ENCODE measurements at places on chromosomes 2 and 18.

DNA sequence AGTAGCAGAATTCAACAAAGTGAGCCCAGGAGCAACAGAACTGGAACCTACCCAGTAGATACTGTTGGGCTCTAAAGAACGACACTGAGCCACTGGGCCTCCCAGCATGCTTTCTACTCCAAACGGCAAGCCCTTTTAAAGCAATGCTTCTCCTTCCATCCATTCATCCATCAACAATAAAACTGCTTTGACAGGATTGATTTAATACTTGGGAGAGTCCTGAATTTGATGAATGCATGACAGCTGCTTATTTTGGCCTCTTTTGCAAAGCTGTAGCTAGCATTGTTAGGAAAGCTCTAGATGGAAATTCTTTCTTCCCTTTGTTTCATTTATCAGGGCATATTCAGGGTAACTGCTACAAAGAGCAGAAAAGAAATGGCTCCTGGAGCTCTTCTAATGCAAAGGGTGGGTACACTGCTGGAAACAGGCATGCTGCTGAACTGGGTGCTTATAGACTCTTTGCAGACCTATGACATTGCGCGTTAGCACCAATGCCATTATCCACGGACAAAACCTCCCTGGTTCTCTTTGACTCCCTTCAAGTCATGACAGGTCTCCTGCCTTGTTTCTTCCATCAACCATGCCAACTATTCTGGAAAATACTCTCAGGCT, 138.4 kb upstream of the HNRNPA3 start:
- DNase-seq, result no peak

GRCh38 chr2:183543222-183543621, 419.0 kb downstream of the NUP35 start:
- DNase-seq, result no peak

- DNase-seq, result peak; percentile 65
These were observed 791 bp upstream of the CYRIA start for GRCh38 chr2:16666449-16666801.

- DNase-seq, result no peak
These were observed 190.8 kb downstream of the TMEM18 start for GRCh38 chr2:486371-486770.

DNA sequence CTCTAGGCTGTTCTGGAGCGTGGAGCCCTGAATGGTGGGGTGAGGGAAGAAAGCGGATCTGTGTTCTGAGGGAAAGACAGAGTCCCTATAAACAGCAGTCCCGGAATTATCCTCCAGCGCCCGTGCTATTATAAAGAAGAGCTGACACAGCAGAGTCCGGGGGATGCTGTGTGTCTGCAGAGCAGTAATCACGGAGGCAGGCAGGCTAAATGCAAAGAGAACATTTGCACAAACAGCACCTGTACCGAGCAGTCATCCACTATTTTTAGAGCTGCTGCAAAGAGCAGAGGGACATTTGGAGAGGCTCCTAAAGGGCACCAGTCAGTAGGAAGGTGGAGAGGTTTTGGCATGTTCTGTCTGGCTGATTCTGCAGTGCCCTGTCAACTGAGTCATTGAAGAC, 293.8 kb upstream of the SLC14A2 start:
- DNase-seq, result no peak

DNA sequence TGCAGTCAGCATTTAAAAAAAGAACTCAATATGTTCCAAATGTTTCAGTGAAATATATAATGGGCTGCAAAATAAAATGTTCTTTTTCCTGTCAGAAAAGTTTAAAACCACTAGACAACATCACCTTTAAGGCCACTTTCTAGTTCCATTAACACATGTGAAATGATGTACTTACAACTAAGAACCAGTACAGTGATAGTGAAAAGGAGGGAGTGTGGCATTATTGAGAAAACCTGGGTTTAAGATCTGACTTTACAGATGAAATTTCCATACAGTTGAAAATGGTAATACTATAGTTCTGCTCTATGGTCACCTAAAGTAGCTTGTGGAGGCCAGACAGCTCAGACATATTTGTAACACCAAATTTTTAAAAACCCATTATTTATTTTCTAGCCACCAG, 14.7 kb downstream of the MEX3C start:
- DNase-seq, result no peak

DNA sequence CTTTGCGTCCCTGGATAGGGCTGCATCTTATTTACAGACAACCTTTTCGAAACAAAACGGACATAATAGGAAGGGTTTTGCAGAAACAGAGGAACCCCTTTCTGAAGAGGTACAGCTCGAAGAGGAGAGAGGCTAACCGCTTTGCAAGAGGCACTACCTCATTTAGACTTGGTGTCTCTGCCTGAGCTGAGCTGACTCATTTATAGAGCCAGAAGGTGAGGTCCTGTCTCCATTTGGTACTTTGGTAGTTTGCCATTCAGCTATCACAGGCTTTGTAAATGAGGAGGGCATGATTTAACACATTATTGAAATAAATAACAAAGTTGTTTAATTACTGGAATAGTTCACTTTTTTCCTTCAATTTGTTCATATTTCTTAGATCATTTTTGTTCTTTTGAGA, 2.2 kb upstream of the NXPH2 start:
- DNase-seq, result no peak

DNA sequence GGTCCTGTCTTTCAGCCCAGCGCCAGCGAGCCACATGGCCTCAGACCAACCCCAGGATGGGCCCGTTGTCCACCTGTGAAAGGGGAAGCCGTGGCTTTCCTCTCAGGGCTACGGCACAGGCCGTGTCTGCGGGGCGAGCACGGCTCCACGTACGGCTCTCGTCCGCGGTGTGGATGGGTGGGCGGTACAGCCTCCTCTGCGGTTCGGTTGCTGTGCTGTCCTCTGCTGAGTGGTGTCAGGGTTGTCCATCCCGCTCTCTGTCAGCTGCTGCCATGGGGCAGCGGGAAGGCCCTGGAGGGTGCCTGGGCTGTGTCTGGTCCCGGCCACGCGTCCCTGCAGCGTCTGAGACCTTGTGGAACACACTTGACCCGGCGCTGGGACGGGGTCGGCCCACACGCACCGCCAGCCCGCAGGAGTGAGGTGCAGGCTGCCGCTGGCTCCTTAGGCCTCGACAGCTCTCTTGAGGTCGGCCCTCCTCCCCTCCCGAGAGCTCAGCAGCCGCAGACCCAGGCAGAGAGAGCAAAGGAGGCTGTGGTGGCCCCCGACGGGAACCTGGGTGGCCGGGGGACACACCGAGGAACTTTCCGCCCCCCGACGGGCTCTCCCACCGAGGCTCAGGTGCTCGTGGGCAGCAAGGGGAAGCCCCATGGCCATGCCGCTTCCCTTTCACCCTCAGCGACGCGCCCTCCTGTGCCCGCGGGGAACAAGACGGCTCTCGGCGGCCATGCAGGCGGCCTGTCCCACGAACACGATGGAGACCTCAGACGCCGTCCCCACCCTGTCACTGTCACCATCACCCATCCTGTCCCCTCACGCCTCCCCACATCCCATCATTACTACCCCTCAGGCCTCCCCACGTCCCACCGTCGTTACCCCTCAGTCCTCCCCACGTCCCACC, 128.7 kb downstream of the NFATC1 start:
- DNase-seq, result no peak

GRCh38 chr18:67770520-67770919, 254.0 kb upstream of the DSEL start:
- no peak for DNase-seq

DNA sequence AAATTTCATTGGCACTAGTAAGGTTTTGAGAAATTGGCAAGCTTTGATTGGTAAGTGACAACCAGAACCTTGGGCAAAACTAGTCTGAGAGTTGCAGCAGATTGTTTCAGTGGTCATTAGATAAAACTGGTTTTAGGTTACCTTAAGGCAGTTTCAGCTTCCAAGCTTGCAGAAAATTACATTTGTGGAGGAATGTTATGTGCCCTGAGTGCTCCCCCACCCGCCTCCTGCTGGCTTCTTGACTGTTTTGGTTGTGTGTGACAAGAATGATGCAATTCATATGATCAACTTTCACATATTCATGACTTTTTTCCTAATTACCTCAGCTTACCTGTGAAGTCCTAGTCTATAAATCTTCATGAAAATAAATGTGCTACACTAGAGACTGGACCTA, 599.5 kb upstream of the ZNF804A start:
- no peak for DNase-seq

DNA sequence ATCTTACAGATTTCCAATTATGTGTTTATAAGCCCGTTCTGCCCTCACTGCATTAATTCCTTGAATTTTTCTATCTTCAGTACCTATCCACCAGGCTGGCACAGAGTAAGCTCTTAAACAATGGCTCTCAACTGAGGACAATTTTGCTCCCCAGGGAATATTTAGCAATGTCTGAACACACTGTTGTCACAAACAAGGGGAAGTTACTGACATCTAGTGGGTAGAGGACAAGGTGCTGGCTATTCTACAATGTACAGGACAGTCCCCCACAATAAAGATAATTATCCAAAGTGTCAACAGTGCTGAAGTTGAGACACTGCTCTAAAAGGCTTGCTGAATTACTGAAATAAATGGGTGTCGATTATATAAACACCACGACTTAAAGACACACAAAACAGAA, 5.0 kb downstream of the NDUFS1 start:
- DNase-seq, result no peak

DNA sequence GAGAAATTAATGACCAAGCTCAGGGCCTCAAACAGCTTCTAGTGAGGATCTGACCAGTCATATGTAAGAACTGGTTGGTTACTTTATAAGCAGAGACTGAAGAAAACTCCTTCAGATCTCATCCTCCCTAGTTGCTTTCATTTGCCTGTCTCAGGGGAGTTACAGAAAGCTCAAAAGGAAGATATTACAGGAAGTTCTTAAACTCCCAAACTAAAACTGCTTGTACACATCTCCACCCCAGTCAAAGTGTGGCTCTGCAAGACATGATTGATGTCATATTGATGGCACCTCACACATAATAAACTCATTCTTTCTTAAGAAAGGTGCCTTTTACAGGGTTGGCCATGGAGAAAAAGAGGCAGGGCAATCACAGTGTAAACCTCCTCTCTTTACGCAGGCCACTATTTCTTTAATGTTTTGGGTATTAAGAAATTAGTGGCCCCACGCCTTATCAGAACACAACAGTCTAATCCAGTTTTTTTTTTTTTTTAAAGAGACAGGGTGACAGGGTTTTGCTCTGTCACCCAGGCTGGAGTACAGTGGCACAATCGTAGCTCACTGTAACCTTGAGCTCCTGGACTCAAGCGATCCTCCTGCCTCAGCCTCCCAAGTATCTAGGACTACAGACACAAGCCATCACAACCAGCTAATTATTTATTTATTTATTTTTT, 62.6 kb upstream of the STK17B start:
- DNase-seq, result peak; percentile 18

GRCh38 chr2:181005809-181006208, 25.4 kb downstream of the UBE2E3 start:
- DNase-seq, result no peak

DNA sequence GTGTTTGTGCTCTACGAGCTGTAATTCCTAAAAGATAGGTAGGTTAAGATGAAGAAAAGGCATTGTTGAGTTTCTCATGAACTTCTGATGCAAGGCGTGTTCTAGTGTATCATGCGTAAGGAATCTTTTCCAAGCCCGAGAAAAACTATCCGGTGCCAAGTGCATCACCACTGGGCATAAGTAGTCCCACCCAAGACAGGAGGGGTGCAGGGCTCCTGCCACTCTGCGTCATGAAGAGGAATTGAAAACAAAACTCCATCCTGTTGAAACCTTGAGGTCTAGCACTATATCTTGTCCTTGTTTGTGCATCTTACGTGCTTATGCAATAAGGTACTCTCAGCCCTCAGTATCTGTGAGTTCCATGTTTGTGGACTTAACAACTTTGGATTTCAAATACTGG, 45.7 kb downstream of the RAB31 start:
- no peak for DNase-seq

GRCh38 chr2:179444056-179444455, 179.4 kb upstream of the SESTD1 start:
- no peak for DNase-seq

DNA sequence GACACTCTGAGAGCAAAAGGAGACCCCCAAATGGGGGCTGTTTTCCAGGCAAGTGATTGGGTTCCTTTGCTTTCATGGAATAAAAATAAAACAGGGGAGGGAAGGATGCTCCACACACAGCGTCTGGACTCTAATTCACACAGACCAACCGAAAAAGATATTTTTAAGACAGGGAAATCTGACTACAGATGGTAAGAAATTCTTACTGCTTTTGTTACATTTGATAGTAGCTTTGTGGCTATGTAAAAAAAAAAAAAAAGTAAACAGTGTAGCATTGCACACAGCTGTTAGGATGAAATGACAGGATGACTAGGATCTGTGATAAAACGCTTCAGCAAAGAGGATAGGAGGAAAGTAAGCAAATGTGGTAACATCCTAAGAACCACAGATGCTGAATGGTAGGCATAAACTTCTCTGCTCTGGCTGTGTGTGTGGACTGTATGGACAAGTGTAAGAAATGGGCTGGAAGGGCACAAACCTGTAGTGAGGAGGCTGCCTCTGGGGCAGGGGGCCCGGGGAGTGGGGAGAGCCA, 207.6 kb downstream of the ANAPC1 start:
- no peak for DNase-seq

DNA sequence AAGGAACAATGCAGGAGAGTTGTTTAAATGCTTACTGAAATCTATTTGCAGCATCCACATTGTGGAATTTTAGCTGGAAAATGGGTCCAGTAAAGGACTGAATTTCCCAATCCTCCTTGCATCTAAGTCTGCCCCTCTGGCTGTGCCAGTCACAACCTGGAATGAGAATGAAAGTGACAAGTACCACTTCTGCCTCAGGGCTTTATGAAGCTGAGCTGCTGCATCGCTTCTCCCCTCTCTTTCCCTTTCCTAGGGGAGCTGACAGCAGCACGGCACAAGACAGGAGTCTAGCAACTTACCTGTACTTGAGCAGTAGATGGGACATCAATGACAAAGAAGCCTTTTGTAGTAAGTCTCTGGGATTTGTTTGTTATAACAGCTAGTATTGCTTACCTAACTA, 27.3 kb upstream of the THSD7B start:
- DNase-seq, result no peak

- DNase-seq, result no peak
These were observed 85.3 kb downstream of the EPAS1 start for GRCh38 chr2:46382331-46383112.

- no peak for DNase-seq
These were observed 4.9 kb downstream of the ANTXR1 start for GRCh38 chr2:69017835-69018234.

GRCh38 chr2:9975328-9975727, 23.8 kb downstream of the GRHL1 start:
- no peak for DNase-seq
